ENCODE measurements at places on chromosomes 7 and 10. TPM values are rescaled to one million over a fixed set of nuclear protein-coding genes. Genes with fewer than 3 reads are reported as not detected.

CNTNAP2 gene
- total RNA-seq, result 37.3 TPM

SPDYE6 gene
- total RNA-seq, result 0.16 TPM

METTL27 gene
- total RNA-seq, result 0.78 TPM

ANKRD1 gene
- total RNA-seq, result not detected

GRCh38 chr10:122733443-122733842, 33.8 kb upstream of the C10orf120 start:
- DNase-seq, result no peak

NODAL gene
- total RNA-seq, result 2.2 TPM

DNA sequence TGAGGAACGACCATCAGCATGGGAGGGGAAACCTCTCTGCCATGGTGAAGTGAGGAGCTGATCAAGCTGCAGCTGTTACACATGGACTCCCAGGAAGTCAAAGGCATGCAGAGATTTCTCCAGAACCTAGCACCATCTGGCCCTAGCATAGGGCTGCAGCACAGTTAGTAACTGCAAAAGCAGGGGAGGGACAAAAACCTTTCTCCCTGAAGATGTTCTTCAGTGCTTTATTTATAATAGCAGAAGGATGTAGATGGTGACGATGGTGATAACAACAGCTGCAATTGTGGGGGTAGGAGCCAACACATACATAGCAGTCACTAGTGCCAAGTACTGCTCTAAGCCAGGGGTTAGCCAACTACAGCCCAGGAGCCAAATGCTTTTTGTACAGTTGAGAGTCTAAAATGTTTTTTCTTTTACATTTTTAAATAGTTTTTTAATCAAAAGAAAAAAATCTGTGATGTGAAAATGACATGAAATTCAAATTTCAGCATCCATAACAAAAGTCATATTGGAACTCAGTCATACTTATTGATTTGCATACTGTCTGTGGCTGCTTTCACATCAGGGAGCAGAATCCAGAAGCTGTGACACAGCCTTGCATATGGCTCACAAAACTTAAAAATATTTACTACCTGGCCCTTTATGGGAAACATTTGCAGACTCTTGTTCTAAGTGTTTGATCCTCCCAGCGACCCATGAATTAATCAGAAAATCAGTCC, 299.5 kb downstream of the ELMO1 start:
- peak; percentile 37 for DNase-seq

DNA sequence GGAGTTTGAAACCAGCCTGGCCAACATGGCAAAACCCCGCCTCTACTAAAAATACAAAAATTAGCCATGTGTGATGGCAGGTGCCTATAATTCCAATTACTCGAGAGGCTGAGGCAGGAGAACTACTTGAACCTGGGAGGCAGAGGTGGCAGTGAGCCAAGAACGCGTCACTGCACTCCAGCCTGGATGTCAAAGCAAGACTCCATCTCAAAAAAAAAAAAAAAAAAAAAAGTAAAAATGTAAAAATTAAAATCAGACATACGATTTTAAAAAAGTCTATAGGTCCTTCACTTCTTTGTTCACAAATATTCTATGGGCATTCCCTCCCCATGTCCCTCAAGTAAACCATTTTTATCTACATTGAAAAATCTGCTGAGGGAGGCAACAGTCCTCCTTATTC, 34.9 kb upstream of the TLL2 start:
- DNase-seq, result no peak

- no peak for DNase-seq
Observed at GRCh38 chr7:108030516-108030915, 27.6 kb upstream of the LAMB1 start.

TAS2R3 gene
- total RNA-seq, result 2.5 TPM

DNA sequence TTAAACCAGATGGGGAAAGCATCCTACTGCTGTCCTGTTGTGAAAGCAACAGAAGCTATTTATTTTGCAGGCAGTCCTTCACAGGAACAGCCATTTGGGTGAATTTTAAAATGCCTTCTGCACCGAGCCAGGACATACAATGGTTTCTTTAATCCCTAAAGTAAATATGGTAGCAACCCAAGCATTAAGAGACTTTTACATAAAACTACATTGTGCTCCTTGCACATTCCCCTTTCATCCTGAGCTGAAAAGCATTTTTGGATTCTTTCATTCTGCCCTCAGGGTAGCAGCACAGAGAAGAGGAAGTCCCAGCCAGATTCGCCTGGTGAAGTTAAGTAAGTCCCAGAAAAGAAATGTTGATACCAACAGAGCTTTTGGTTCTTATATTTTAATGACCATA, 84.0 kb upstream of the FAM3C start:
- no peak for DNase-seq

DNA sequence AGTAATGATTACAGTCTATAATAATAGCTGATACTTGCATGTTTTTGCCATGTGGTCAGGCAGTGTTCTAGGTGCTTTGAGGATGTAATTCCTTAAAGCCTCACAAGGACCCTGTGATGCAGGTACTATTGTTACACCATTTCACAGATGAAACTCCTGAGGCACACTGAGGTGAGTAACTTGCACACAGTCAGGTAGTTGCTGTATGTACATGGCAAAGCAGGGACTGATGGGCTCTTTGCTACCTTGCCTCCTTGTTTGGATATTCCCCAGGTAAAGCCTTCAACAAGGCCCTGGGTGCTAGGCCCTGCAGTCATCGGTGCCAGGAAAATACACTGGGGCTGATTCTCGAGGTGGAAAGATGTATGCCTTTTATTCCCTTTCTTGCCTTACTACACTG, 317.5 kb downstream of the CXCL12 start:
- DNase-seq, result no peak

GRCh38 chr10:43816351-43817321, 168.0 kb upstream of the ZNF32 start:
- no peak for DNase-seq

TMEM273 gene
- 1.7 TPM for total RNA-seq

- no peak for DNase-seq
Observed at GRCh38 chr10:78906734-78907390, 161.9 kb upstream of the ZMIZ1 start.

DNA sequence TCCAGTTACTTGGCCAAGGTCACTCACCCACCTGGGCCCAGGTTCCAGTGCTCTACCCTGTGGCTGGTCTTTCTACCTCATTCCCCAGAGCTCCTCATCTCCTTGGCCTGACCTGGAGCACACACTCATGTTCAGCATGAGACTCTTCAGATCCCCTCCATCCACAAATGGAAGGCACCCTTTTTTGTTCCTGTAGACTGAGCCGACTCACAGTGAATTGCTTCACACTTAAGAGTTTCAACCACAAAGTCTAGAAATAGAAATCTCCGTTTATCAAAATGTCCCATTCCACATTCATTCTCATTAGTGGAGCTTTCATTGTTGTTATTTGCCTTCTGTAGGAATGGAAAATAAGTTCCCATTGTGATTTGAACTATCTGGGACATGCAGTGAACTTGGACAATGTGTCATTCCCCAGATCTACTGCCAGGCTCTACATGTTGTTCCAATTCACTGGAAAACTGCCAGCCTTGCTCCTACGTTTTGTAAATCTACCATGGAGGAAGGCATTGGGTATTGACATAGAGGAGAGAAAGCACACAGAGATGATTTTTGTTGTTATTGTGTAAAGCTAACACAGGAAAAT, 125.3 kb upstream of the CELF2 start:
- DNase-seq, result no peak

- DNase-seq, result no peak
Observed at GRCh38 chr7:50339990-50340500, 35.5 kb downstream of the IKZF1 start.

DNA sequence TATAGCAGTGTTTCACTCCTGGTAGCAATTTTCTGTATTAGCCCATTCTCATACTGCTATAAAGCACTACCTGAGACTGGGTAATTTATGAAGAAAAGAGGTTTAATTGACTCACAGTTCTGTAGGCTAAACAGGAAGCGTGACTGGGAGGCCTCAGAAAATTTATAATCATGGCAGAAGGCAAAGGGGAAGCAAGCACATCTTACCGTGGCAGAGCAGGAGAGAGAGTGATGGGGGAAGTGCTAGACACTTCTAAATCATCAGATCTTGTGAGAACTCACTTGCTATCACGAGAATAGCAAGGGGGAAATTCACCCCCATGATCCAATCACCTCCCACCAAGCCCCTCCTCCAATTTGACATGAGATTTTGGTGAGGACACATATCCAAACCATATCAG, 131.6 kb upstream of the EFCAB10 start:
- DNase-seq, result no peak

GRCh38 chr7:90690159-90690858, 94.2 kb downstream of the CDK14 start:
- DNase-seq, result no peak

DNA sequence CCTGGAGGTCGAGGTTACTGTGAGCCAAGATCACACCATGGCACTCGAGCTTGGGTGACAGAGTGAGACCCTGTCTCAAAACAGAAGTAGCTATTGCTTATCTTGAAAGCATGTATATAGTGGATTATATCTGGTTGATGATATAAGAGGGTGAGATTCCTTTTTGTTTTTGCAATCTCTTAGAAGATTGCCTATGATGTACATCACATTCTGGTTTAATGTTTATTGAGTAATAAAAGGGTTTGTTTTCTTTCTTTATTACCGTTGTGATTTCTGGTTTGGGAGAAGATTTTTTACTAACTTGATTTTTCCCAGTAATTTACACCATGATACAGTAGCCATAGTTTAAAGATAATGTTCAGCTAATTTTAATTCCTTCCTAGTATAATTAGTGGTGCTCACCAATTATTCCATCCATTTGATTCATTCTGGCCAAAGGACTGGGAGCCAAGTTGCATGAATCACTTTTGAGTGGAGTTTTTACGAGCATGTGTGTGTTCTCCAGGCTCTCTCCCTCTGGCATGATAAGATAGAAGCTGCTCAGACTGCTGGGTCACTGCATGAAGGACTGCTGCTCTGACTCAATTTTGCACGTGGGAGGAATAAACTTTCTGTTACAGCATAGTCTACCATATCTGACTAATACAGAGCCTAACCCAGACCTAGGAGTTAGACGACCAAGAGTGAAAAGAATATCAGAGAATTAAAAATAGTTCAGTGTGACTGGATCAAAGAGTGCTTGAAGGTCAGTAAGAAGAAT, 13.5 kb upstream of the TSPAN13 start:
- peak; percentile 25 for DNase-seq

GRCh38 chr10:114714281-114714741, 56.2 kb upstream of the ABLIM1 start:
- DNase-seq, result no peak

PARD3 gene
- 20.6 TPM for total RNA-seq

GRCh38 chr10:34423673-34424625, 391.1 kb downstream of the PARD3 start:
- no peak for DNase-seq

GRCh38 chr7:92466682-92467081, 11.1 kb downstream of the ERVW-1 start:
- no peak for DNase-seq

SLC29A3 gene
- 0.78 TPM for total RNA-seq

DNA sequence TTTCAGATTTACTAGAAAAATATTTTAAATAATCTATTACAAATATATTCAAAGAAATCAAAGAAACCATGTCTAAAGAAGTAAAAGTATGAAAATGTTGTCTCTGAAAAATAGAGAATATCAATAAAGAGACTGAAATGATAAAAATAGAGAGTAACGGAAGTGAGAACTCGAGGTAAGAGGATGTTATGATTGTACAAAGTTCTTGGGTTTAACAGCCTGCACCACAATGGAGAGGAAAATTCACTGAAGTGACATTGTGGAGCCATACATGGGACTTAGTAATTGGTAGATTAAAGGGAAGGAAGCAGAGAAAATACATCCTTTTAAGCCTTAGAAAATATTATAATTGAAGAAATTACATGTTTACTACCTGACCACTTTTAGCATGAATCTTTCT, 77.9 kb downstream of the THSD7A start:
- no peak for DNase-seq

DNA sequence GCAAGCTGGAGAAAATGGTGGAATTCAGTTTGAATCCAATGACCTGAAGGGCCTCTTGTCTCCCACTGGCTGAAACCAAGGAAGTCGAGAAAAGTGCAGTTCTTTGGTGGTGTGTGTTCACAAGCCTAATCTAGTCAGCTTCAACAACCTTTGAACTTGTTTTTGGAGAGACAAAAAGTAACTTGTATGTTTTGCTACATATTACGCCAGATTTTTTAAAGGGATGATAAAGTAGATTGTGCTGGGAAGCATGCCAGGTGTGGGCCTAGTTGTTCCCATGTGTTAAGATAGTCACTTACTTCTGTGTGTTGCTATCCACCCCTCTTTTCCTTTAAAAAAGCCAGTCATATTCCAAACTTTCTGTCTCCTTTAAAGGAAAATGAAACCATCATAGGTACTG, 79.7 kb upstream of the FAM3C start:
- DNase-seq, result no peak

DNA sequence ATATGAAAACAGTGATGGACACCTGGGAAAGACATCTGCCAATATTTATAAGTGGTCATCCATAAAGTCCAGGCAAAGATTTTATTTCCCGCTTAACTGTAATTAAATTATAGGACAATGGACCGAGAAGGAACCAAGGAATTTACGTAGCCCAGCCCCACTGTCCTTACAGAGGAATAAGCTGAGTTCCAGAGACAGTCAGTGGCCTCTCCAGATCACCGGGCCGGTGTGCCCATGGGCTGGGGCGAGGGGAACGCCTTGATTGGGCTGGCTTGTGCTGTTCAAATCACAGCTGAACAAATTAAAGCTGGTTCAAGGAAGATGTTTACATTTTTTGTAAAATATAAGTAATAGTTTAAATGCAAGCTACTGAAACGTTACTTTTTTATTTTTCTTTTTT, 40.7 kb downstream of the PFKP start:
- DNase-seq, result no peak

PRTFDC1 gene
- 35.7 TPM for total RNA-seq

PRR15 gene
- total RNA-seq, result not detected

GRCh38 chr10:34638406-34639054, 176.6 kb downstream of the PARD3 start:
- peak; percentile 36 for DNase-seq

GRCh38 chr7:116543664-116544063, 18.8 kb downstream of the CAV1 start:
- DNase-seq, result no peak

SP8 gene
- total RNA-seq, result 3.3 TPM

DNA sequence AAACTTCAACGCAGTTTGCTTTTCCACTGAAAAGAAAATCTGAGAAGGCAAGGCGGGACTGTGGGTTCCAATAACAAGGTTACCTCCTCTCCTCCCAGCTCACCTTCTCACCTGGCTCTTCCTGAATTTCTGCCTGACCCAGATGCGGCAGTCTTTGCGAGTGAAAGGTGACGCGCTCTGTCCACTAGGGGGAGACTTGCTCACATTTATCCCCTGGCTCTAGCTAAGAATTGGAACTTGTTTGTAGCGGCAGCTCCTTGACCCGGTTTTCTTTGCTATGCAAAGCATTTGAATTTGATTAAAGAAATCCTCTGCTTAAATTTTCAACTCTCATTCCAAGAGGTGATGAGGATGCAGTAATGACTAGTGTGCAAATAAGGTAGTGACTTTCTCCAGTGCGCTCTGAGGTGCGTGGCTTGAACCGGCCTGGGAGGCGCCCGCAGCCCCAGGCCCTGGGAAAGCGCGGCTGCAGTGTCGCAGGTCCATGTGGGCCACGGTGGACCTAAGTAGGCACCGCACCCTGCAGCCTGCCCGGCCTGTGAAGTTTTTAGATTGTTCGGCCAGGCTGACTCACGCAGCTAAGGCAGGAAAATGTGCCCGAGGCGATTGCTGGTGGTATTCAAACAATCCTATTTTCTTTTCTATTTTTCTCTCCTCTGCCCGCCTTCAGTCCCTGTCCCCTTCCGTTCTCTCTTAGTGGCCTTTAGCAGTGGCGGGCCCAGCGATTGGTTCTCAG, 336.9 kb upstream of the NPSR1 start:
- DNase-seq, result peak; percentile 36

TRIM4 gene
- 9.0 TPM for total RNA-seq

LIPN gene
- total RNA-seq, result not detected

GRCh38 chr10:110411047-110411410, 86.7 kb upstream of the DUSP5 start:
- no peak for DNase-seq

All from occipital lobe (tissue), 3 donors.